A549 treated with RU486 at 1 μM for 4 hours (cell line): ENCODE measurements at places on chromosomes 12 and 14. TPM values are rescaled to one million over a fixed set of nuclear protein-coding genes. Genes with fewer than 3 reads are reported as not detected.

FAM186B gene
- total RNA-seq = 0.08 to 0.27 TPM (median 0.16 TPM) in 5 replicates

OTX2 gene
- not detected in 5 replicates for total RNA-seq

IAPP gene
- not detected in 5 replicates for total RNA-seq

SRRM4 gene
- total RNA-seq = not detected in 5 replicates
